Uterus (tissue), 4 donors: ENCODE measurements at places on chromosomes 2 and 18.

GRCh38 chr2:213001297-213001910 is 150.0 kb downstream of the IKZF2 start:
- no peak for DNase-seq

DNA sequence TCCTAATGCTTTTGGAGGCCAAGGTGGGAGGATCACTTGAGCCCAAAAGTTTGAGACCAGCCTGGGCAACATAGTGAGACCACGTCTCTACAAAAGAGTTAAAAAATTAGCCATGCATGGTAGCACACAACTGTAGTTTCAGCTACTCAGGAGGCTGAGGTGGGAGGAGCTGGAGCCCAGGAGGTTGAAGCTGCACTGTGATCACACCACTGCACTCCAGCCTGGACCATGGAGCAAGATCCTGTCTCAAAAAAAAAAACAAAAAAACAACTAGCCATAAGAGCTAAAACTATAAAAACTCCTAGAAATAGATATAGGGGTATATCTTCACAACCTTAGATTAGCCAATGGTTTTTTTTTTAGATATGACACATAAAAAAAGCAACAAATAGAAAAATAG is 16.9 kb upstream of the COL6A3 start:
- DNase-seq: no peak

GRCh38 chr2:134917888-134918525 is 615 bp upstream of the CCNT2 start:
- DNase-seq: no peak

DNA sequence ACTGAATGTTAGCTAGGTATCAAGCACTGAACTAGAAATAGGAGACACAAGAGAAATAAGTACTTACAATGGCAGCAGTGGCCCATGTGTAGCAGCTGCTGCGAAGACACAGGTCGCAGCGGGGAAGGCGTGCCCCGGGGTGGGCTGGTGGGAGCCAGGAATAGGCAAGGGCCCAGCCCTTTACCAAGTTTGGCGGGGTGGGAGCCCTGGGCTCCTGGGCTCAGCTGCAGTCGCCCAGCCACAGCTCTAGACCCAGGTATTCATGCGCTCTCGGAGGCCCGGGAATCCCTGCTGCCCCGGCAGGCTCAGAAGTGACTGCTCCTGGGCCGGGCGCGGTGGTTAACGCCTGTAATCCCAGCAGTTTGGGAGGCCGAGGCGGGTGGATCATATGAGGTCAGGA is 1287.3 kb downstream of the CNTNAP5 start:
- no peak for DNase-seq

DNA sequence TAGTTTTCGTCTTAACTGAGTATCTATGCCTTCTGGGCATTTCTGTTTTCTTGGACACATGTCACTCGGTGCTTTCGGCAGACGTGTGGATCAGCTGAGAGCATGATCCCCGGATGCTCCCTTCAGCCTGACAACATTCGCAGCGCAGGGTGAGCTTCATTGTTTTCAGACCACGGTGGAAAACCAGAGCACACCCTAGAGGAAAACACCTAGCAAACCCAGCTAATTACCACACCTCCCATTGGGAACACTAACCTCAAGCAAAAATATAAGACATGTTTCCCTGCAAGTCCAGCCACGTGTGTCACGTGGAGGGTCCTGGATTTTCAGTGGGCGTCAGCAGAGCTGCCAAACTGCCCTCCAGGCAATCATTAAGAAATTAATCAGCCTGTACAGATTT is 31.0 kb downstream of the ANKRD29 start:
- no peak for DNase-seq
